ENCODE measurements at places on chromosomes 7 and 10. TPM values are rescaled to one million over a fixed set of nuclear protein-coding genes. Genes with fewer than 3 reads are reported as not detected.

The WNT8B gene
- total RNA-seq: 0.67 TPM

The PON1 gene
- not detected for total RNA-seq

The MGAM2 gene
- not detected for total RNA-seq

The CCDC6 gene
- total RNA-seq: 74.8 TPM

- DNase-seq: no peak
These were observed 12.3 kb downstream of the COL26A1 start for GRCh38 chr7:101374990-101375389.

GRCh38 chr10:20288060-20288459 is 471.8 kb downstream of the PLXDC2 start:
- no peak for DNase-seq

DNA sequence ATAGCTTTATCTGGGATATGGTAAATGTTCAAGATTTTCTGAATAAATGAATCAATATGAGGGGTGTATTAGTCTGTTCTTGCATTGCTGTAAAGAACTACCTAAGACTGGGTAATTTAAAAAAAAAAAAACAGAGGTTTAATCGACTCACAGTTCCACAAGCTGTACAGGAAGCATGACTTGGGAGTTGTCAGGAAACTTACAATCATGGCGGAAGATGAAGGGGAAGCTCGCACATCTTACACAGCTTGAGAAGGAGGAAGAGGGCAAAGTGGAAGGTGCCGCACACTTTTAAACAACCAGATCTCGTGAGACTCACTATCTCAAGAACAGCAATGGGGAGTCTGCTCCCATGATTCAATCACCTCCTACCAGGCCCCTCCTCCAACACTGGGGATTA is 32.5 kb upstream of the OTUD1 start:
- DNase-seq: no peak

- no peak for DNase-seq
These were observed 13.4 kb upstream of the DNAAF5 start for GRCh38 chr7:713139-713457.

GRCh38 chr10:1449021-1449420 is 288.3 kb downstream of the ADARB2 start:
- no peak for DNase-seq

DNA sequence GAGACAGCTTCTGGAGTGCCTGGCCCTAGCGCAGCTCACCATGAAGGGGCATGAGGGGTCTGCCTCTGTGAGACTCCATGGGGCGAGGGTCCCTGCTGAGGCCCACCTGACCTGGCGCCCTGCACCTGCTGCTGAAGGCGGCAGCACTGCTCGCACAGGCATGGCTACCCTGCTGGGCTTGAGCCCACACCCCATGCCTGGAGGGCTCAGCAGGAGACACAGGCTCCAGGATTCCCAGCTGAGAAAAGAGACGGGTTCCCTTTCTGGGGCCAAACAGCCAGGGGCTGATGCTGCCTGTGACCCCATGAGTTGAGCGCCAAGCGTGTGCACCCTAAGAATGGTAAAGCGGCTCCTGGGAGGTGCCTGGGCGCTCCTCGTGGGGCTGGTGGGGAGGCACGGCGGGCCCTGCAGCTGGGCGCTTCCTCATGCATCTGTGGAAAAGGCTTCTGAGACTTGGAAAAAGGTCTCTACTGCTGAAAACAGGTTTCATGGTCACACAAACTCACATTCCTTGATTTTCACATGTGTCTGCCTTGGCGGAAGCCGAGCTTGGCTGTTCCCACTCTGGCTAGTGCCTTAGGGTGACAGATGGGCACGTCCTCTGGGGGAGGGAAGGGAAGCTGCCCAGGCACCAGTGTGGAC is 233.4 kb downstream of the ZMYND11 start:
- DNase-seq: no peak

DNA sequence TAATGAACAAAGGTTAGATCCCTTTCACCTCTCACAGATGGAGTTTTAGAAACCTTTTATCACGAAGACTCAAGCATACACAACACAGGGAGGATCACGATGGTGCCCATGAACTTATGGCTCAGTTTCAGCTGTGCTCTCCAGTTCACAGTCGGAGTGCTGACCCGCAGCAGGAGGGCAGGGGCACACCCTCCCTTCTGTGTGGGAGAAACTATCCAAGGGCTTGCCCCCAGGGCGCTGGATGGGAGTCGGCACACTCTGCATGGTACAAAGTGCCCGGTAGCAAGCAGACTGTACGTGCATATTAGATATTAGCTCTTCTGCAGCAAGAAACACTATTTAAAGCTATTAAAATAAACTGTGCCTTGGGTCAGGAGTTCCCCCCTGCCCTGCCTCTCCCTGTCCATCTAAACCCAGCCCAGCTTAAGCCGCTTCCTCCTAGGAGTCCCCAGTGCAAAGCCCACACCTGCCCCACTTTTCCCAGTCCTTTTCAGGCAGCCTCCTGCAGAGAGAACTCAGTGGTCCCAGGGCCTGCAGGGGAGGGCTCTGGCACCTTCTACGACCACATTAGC is 76.5 kb downstream of the CHST15 start:
- no peak for DNase-seq

DNA sequence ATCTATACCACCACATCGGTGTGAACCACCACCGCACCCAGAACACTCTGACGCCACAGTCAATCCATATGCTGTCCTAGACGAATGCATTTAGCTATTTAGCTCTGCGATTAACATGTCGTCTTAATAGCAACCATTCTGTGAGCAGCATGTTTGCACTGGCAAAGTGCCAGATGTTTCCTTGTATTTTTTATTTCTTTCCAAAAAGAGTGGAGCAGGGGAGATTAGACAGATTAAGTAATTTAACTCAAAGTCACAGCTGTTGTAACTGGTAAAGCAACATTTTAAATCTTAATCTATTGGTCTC is 57.0 kb upstream of the ARL4A start:
- DNase-seq: no peak

- DNase-seq: no peak
These were observed 126.7 kb upstream of the STK17A start for GRCh38 chr7:43456200-43456599.

GRCh38 chr10:122054048-122055025 is 65.4 kb downstream of the TACC2 start:
- DNase-seq: no peak
